ENCODE measurements at places on chromosomes 16 and 17.
A peak's percentile ranks its signal among the peaks of the same experiment; 100 is the strongest.

GRCh38 chr17:81200201-81200600 is 22.6 kb downstream of the CEP131 start:
- DNase-seq: no peak

- DNase-seq: no peak
Measured at GRCh38 chr17:64460955-64461354, 12.0 kb downstream of the MILR1 start.

- no peak for DNase-seq
Measured at GRCh38 chr17:59371416-59372100, 40.1 kb downstream of the YPEL2 start.

DNA sequence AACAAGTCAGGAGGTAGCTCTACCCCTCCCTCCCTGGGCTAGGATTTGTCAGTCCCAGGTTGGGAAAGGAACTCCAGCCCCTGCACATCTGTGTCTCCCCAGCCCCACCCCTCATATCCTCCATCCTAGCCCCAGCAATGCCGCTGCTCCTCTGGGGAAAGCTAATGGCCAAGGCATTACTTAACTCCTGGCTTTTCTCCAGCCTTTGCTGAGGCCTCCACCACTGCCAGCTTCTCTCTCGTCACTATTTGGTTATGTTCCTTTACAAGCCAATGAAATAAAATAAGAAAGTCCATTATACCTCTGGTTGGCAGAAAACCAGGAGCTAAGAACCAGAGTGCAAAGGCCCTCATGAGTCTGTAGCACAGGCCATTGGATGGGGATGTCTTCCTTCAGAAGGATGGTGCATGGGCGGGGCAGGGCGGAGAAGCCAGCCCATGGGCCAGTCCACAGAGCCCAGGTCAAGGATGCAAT is 171.0 kb downstream of the CCDC182 start:
- no peak for DNase-seq

GRCh38 chr16:50458667-50459495 is 89.3 kb upstream of the NKD1 start:
- no peak for DNase-seq

GRCh38 chr16:75121949-75122568 is 5.5 kb upstream of the LDHD start:
- no peak for DNase-seq

GRCh38 chr16:23382279-23382678 is 70.7 kb downstream of the COG7 start:
- DNase-seq: no peak

GRCh38 chr16:28933171-28933570 is 1.4 kb downstream of the CD19 start:
- DNase-seq: no peak

DNA sequence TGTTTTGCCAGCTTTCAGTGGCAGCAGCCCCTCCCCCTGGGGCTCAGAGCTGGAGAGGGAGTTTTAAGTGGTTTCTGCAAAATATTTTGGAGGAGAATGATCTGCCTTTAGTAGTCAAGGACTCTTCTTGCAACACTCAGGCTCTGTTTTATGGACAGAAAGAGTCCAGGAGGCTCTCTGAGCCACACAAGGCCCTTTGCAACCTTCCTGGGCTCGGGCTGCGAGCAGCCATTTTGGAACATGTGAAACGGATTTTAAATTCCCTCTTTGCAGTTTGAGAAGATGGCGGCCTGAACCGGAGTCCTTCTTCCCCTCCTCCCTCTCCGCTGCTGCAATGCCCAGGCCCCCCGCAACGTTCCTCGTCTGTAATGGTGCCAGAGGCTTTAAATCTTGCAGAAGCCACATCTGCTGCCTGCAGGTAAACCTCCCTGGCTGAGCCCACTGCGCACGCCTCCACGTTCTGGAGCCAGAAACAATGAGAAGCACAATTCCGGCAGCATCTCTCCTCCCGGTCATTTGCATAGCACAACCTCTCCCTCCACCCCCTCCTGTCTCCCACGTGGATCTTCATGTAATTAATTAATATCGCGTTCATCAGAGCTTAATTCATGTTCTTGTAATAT is 386.1 kb downstream of the SEC14L1 start:
- no peak for DNase-seq

GRCh38 chr17:78423961-78424675 is 45.7 kb downstream of the PGS1 start:
- DNase-seq: no peak

DNA sequence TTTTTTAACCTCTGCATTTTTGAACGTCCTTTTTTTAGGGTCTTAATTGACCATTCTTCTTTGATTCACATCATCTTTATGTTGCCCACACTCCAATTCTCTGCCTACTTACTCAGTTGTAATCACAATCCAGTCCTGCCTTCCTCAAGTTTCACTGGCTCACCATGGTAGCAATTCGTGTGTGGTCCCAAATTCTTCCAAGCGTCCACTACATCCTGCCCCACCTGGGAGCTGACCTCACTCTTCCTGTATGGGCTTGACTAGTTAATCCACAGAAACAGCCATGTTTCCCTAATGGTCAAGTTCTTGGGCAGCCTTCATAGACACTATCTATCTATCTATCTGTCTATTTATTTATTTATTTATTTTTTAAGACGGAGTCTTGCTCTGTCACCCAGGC is 7.1 kb downstream of the TLCD2 start:
- peak; percentile 51 for DNase-seq

DNA sequence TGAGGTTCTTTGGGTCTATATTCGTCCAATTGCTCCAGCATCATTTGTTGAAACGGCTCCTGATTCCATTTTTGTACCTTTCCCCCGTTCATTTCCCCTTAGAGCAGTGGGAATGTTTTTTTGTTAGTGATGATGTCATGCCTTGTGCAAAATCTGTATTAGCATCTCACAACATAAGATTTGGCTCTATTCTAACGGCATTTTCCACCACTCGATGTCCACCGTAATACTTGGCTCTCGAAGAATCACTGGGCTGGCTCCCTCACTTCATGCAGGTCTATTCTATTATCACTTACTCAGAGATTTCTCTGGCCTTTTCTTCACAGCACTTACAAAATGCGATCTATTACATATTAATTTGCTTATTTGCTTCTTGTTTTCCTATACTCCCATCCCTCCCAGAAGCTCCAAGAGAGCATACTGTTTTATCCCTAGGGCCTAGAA is 571 bp upstream of the NME1 start:
- peak; percentile 13 for DNase-seq

DNA sequence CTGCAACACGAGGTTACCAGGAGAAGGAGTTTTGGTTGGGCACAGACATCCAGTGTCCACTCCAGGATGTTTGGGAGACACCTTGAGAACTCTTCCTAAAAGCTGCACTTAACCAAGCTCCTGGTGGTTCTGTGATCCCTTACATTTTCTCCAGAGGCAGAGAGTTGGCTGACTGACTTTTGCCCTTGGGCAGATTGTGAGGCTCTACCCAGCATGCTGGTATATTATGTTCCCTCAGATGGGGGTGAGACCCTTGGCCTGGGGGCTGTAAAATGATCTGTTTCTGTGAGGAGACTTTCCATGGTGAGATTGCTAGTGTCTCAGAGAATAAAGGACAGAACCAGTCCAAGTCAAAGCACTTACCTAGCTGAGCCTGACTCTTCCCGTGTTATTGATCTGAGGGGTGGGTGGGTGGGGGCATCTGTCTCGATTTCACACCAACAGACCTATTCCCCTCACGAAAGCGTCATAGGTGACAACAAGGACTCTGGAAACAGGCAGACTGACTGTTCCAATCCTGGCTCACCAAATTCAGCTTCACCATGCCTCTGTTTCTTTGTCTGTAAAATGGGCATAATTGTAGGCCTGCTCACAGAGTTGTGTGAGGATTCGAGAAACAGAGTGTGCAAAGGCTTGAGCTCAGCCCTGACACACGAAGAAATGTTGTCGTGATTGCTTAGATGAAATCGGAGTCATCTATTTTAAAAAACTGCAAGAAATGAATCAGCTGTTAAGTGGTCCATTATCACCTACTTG is 12.2 kb downstream of the USB1 start:
- DNase-seq: no peak

DNA sequence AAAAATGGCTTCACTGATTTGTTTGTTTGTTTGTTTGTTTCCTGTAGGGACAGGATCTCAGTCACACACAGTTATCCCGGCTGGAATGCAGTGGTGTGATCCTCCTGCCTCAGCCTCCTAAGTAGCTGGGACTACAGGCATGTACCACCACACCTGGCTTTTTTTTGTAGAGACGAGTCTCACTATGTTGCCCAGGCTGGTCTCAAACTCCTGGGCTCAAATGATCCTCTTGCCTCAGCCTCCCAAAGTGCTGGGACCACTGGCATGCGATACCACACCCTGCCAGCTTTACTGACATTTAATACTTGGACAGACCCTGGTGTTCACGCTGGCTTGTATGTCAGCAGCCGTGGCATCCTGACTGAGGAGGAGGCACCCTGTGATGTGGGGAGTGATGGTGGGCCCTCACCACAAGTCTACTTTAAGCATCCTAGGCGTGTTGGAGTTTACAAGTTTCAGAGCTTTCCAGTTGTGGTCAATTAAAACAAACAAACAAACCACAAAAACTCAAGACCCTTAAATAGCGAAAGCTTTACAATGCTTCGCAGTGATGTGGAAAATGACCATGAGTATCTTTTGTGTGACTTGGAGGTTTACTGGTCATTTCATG is 5.1 kb downstream of the ABCA3 start:
- DNase-seq: no peak

DNA sequence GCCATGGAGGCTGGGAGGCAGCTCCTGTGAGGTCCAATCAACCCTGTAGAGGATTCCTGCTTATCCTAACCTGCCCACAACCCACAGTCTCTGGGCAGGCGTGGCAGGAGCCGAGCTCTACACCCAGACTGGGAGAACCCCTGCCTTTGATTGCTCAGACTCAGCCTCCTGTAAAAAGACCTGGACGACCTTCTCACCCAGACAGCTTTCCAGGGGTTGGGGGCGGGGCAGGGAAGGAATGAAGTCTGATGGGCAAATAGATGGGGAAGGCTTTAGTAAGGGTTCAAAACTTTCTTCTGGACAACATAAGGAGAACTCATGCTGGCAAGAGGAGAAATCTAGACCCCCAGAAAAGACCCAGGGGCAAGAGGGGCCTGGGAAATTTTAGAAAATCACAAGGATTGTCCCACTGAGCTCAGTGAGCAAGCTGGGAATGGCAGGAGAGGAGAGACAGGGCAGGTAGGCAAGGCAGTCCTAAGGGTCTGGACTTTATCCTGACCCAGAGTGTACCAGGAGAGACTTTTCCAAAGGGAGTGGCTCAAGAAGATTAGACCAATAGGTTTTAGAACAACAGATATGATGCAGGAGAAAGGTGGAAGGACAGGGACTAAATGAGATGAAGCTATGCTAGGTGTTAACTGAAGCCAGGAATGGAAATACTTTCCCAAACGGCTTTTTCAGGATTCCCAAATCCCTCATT is 70.8 kb downstream of the TMEM132E start:
- DNase-seq: no peak

DNA sequence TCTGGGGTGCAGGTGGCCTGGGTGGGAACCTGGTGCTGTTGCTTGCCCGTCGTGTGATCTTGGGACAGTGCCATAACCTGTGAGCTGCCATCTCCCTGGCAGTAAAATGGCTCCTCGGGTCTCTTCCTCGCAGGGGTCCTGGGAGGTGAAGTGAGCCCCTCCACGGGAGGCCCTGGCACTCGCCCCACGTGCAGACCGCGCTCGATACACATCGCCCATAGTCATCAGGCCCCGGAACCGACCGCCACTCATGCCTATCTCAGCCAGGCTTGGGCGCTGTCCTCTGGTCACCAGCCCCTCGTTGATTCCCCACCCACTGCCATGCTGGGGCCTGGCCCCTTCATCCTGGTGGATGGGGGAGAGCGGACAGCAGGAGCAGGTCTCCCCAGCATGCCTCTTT is 21.5 kb upstream of the OSGIN1 start:
- DNase-seq: no peak

GRCh38 chr16:75541236-75541635 is 5.3 kb upstream of the CHST5 start:
- DNase-seq: no peak

- no peak for DNase-seq
Measured at GRCh38 chr17:40547079-40547784, 18.0 kb downstream of the CCR7 start.

DNA sequence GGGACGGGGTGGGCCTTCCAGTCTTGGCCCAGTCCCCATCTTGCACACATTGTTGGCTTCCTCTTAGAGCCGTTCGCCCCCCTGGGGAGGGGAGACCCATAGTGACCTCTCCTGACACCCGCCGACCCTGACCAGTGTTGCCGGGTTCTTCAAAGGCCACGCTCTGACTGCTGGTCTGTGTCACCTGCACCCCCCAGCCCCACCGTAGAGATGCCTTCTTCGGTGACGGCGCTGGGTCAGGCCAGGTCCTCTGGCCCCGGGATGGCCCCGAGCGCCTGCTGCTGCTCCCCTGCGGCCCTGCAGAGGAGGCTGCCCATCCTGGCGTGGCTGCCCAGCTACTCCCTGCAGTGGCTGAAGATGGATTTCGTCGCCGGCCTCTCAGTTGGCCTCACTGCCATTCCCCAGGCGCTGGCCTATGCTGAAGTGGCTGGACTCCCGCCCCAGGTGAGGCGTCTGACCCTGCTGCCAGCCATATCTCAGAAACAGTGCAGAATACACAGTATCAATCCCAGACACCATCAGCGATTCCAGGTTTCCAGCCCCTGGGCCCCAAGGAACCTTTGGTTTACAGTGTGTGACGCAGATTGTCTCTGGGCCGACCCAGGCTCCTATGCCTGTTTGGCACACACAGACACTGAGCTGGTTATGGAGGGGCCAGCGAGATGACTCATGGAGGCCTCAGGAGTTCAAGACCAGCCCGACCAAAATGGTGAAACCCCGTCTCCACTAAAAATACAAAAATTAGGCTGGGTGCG is 1.3 kb downstream of the SLC26A11 start:
- no peak for DNase-seq

DNA sequence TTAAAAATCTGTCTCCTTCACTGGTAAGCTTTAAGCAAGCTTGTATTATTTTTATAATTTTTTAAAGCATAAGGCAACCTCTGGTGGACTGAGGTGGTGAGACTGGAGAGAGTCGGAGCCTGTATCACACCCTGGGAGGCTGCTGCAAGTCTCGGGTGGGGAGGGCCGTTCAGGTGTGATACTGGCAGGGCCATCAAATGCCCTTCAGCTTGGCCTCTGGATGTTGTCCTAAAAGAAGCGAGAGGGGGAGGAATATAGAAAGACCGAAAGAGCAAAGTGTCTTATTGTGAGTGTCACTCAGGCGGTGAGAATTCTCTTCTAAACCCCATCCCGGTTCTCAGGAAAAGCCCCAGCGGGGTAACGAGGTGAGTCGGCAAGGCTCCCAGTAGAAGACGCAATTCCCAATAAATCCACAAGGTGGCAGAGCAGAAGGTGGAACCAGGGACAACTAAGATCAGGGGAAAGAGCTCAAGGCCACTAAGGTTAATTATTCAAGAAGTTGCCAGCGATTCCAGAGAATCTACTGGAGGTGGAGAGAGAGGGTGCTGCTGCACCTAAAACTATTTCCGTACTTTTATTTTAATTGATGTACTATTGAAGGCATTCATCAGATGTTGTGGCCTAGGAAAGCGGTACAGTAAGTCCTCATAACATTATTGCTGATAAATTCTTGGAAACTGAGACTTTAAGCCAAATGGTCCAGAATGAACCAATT is 14.1 kb downstream of the C17orf67 start:
- peak; percentile 32 for DNase-seq

- DNase-seq: no peak
Measured at GRCh38 chr17:34930283-34930682, 31.0 kb downstream of the CCT6B start.
